Stimulated activated CD4-positive, alpha-beta T cell treated with anti-CD3 and anti-CD28 coated beads, TNF-alpha, amount 100 ng/mL, for 1 hour (primary cell): ENCODE measurements at places on chromosomes 7 and 10.

DNA sequence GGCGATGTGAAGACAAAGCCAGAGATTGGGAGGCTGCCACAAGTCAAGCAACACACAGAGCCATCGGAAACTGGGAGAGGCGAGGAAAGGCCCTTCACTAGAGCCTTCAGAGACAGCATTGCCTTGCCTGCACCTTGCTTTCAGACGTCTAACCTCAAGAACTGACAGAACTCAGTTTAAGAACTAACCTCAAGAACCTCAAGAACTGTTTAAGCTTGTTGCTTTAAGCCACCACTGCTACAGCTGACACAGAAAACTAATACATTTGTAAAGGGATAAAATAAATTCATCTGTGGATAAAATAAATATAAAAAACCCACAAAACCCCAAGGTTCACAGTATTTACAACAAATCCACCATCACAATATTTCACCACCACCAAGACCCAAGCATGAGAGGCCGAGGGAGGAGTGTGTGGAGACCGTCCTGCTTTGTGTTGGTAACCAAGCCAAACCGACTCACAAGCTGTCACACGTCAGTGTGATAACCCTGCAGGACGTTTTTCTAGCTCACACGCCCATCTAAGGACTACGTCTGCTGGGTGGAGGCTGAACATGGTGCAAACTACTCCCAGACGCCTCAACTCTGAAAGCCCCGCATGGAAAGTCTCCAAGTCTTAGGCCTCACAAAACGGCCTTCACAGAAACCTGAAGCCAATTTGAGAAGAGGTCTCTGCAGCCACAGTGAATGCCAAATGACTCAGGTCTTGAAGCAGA is 116.8 kb downstream of the ABLIM1 start:
- DNase-seq: peak; percentile 44

- no peak for DNase-seq
Measured at GRCh38 chr10:13347500-13348156, 465 bp downstream of the SEPHS1 start.

GRCh38 chr7:144529269-144529926 is 125.9 kb upstream of the NOBOX start:
- DNase-seq: no peak

GRCh38 chr10:79203833-79204232 is 135.1 kb downstream of the ZMIZ1 start:
- no peak for DNase-seq

GRCh38 chr10:53719658-53720057 is 947.1 kb upstream of the MBL2 start:
- no peak for DNase-seq

GRCh38 chr10:28581916-28582315 is 49.0 kb downstream of the WAC start:
- no peak for DNase-seq

DNA sequence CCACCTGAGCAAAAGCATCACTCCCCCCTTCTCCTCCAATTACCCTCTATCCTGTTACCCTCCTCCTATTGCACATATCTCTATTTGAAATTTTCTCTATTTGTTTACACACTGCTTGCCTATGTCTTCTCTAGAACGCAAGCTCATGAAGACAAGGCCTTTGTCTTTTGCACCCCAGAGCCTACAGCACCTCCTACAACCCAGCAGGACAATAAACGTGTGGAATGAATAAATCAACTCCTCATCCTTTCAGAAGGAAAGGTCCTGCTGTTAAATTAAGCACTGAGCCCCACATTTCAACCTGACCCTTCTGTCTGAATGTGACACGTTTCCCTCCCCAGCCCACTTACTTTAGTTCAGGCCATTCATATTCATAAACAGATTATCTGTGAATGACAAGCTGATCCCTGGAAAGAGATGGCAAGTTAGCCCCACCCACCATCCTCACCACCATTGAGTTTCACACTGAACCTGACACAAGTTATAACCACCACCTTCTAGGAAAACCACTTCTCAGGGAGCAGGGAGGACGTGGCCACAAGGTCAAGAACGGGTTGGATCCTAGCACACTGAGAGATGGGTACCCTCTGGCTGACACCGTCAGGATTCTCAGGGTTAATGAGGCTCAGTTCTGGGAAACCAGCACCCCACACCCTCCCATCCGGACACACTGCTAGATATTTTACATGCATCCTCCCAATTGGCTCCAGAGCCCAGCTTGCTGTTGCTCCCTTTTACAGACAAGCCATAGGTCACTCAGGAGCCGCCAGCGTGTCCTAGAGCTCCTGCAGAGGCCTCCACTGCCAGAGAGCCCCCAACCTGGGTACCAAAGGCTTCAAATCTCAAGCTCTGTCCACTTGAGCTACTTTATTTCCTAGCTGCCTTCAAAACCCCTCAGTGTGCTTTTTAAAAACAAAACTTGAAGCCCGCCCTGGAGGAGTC is 934 bp downstream of the PRTFDC1 start:
- DNase-seq: no peak

- DNase-seq: no peak
Measured at GRCh38 chr10:1410032-1410431, 327.3 kb downstream of the ADARB2 start.

DNA sequence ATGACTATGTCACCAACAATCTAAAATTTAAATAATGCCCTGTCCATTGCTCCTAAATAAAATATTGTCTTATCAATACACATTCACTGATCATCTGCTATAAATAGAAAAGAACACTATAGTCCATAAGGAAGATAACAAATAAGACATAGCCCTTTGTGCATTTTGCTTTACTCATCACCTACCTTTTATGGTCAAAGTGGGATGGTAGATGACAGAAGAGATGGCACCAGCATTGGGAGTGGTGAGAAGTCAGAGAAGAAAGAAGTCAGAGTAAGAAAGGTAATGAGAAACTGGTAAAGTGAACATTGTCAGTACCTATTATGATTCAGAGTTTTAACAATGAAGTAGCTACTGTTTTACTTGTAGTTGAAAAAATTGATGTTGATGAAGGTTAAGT is 31.1 kb downstream of the SEMA3E start:
- no peak for DNase-seq

GRCh38 chr10:99996671-99997648 is 12.8 kb downstream of the DNMBP start:
- no peak for DNase-seq

DNA sequence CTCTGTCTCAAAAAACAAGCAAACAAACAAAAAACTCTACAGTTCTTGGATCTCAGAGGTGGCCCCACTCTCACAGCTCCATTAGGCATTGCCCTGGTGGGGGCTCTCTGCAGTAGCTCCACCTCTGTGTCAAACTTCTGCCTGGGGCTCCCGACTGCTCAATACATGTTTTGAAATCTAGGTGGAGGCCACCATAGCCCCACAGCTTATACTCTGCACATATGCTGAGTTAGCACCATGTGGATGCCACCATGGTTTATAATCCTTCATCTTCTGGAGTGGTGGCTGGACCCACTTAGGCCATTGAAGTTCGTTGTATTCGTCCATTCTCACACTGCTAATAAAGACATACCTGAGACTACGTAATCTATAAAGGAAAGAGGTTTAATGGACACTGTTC is 78.4 kb downstream of the SEPTIN14 start:
- DNase-seq: no peak

DNA sequence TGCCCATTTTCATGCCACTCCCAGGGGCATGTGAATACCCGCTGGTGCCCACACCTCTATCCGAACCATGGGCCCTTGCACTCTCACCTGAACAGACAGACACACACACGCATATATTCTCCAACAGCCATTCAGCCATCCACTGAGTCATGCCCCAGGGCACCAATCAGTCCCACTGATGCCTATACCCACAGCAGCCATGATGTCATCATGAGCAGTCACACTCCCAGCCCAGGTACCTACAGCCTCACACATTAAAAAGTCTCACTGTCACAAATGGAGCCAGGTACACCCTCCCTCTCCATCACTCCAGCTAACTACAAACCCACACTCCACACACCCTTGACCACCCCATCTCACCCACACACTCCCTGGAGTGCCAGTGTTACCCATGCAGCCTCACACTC is 12.2 kb downstream of the VSIR start:
- DNase-seq: no peak
